ENCODE measurements at places on chromosomes 1 and 21.

DNA sequence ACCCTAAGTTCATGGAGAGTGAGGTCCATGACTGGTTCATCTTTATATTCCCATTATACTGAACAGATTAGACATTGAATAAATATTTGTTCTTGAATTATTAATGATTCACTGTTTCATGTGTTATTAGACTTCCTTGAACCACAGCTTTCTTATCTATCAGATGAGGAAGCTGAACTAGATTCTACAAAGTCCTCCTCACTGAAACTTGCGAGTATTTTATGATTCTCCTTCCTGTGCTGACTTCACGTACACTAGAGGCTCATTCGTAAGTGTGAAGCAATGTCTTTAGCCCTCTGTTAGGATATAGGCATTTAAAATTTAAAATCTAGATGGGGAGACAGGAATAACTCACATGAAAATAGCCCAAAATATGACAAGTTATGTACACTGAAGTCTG, 95.6 kb upstream of the IRF2BP2 start:
- DNase-seq: no peak

DNA sequence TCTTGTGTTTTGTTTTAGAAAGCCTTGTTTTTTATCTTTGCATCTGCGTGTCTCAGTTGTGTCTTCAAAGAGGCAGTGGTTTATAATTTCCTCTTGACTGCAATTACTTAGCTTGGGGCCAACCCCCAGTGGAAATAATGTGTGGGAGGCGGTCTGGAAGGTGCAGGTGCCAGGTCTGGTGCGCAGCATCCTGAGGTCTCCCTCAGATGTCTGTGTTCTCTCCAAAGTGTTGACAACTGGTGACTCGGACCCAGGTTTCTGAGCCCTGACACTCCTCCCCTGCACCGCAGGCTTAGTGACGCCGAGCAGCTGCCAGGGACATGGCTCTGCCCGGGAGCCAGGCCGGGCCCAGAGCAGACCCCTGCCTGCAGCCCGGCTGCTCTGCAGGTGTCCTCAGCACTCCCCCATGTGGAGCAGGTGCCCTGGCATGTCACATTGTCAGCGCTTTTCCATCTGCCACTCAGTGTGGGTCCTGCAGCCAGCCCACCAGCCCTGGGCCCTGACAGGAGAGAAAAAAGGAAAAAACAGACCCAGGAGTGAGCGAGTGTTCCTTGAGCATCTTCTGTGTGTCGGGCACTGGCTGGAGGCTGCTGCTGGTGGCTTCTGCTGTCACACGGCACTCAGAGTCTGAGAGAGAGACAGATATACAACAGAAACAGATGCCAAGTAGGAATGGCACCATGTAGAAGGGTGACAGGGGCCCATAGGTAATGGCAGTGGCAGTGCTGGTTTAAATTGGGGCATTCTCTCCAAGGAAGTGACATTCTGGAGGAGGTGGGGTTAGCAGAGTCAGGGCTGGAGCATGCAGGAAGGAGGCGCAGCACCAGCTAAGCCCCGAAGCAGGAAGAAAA, 24.8 kb upstream of the SELENON start:
- no peak for DNase-seq

GRCh38 chr1:189866606-189867005, 611.1 kb downstream of the BRINP3 start:
- no peak for DNase-seq

DNA sequence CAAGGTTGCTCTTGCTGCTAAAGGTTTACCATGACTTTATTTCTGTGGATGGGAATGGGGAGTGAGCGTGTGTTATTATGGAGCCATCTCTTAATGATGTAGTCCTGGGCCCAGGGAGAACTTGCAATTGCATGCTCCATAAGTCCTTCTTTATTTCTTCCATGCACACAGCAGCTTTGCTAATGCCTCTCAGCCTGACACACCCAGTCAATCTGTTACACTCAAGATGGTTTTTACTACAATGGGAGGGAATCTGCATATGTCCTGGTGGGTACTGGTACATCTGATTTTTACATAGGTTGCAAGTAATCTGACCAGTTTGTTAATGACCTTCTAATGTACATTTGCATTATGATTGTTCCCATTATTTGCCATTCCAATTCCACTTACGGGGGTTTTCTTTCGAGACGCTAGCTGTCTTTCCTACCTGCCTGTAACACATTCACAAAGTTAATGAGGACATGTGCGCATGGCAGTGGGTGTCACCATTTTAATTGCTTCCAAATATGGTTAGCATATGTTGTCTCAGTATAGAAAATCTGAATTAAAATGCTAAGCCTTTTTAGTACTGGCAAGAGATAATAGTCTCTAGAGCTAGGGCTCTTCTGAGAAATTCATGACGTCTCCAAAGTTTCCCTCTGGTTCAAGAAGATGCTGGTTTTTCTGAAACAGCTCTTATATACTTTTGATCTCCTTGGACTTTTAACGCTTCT, 188.2 kb downstream of the GRIK1 start:
- DNase-seq: no peak

DNA sequence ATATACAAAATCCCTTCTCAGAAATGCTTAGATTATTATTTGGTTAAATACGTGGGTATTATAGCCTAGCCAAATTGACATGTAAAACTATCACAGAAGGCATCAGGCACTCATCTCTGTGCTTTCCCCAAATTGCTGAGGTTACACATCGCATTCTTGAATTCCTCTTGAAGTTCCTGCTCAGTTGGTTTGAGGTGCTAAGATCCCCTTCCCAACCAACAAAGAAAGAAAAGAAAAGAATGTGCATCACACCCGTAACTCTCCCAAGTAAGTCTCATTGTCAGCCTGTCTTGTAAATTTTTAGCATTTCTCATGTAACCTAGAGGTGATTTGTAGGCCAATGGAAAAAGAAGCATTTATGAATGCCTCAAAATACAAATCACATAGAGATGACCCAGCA, 539.2 kb upstream of the PRMT6 start:
- no peak for DNase-seq

GRCh38 chr1:40880813-40881549, 18.8 kb upstream of the CITED4 start:
- no peak for DNase-seq

DNA sequence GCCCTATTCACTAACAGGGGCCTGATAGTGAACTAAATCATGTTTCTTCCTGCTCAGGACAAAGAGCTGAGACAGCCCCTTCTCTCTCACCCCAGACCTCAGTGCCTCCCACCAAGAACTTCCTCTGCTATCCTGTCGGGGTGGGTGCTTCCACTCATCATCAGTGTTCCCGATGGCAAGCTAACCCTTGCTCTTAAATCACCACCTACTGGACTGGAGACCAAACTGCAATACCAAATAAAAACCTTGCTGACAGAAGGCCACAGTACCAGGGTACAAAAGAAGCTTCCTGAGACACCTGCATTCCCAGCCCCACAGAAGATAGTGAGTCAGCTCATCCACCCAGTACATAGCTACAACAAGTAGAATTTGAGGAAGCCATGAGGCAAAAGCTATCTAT, 799.5 kb downstream of the LTN1 start:
- no peak for DNase-seq

GRCh38 chr1:219434285-219434922, 178.5 kb downstream of the ZC3H11B start:
- DNase-seq: no peak

DNA sequence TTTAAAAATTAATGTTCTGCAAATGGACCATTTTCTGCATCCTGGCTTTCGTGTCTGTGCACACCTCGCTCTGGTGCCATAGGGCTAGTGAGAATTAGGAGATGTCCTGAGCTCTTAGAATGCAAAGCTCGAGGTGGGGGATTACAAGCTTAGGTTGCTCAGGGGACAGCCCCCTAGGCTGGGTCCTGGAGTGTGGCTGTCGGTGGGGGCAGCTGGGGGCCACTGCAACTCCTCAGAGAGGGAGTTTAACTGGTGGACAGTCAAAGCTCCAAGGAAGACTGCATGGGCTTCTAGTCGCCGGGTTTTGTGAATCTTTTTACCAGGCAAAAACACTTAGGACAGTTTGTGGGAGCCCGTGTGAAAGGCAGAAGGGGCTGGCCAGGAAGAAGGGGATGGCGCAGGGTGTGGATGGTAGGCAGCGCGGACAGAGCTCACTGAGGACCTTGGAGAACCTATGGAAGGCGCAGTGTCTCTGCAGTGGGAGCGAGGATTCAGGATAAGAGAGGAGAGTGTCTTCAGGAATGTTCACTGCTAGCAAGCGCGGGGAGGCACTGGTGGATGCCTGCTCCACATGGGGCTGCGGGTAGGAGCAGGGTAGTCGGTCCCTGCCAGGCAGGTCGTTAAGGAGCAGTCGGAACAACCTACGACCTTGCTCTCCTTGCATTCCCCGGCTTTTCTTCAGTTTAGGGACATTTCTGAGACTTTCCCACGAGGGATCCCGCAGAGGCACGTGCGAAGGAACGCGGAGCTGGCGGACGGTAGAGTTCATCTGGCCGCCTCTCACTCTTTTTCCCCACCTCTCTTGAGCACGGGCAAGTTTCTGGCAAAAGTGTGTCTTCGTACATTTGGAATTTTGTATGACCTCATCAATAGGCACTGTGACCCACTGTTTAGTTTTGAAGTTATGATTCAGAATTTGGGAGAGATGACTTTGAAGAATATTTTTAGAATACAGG, 12.9 kb upstream of the KCNE1 start:
- DNase-seq: peak; percentile 53

DNA sequence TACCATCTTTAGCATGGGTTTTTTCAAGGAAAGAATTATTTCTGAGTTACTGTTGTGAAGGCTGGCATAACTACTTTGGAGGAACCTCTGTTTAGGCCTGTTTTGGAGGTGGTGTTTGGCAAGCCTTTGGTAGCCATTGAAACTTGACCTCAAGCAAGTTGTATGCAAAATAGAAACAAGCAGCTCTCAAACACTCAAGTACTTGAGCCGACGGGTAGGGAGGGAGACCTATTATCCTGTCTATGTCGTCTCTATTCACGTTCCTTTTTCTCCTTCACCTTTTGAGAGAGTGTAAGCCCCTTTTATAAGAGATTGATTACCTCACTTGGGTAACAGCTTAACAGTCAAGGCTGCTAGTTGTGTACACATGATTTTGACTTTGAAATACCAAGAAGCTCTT, 878.3 kb upstream of the CXADR start:
- no peak for DNase-seq

DNA sequence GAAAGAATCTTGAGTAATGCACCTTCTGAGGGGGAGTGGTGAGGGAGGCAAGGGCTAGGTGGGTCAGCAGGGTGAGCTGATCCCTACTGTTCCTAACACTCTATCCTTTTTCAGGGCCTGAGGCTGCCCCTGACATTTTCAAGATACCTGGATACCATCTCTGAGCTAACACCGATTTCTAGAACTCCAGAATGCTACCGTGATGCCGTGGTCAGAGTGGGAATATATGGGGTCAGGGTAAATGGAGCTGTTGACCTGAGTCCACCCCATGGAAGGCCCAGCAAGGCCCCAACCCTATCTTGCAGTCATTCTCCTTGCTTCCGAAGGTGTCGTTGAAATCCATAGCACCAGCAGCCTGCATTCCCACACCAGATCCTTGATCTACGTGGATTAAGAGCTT, 18.0 kb upstream of the PTPRF start:
- no peak for DNase-seq

- peak; percentile 69 for DNase-seq
These were observed at the start of gene ST6GALNAC5 for GRCh38 chr1:76867342-76868130. Gene ST6GALNAC5 (plus strand): TSS chr1:76867480.

DNA sequence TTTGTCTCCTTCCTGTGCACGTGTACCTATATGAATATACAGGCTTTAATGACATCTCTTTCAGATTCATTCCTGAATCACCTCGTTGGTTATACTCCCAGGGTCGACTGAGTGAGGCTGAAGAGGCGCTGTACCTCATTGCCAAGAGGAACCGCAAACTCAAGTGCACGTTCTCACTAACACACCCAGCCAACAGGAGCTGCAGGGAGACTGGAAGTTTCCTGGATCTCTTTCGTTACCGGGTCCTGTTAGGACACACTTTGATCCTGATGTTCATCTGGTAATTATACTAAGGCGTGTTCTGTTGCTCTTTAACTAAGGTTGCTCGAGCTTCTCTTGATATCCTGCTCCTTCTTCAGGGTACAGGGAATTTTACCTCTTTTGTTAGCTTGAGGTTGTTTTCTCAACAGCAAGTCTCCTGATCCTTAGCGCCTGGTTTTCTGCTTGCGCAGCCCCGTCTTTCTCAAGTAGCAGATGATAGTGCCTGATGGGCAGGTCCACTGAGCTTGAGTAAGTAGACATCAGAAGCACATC, 55.1 kb downstream of the SLC22A15 start:
- no peak for DNase-seq

GRCh38 chr1:183911285-183911684, 106.4 kb downstream of the RGL1 start:
- no peak for DNase-seq

GRCh38 chr1:178537382-178538090, 24.6 kb downstream of the TEX35 start:
- no peak for DNase-seq

GRCh38 chr1:244675167-244675566, 22.2 kb downstream of the DESI2 start:
- no peak for DNase-seq

DNA sequence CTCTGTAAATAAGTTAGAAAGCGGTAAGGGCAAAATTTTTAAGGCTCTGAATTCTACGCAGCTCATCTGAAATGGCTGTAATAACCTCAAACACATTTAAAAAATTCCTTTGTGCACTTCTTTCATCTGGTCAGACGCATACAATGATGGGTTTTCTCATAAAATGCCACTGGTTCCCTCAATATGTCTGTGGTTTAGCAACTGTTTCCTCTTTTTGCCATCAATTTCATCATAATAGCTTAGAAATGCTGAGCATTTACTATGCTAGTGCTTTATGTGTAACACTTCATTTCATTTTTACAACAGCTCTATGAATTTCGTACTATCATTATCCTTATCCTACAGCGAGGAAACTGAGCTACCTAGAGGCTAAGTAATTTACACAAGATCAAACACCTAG, 35.3 kb upstream of the DMRTA2 start:
- no peak for DNase-seq

GRCh38 chr1:41631154-41631553, 146.7 kb upstream of the EDN2 start:
- DNase-seq: no peak

DNA sequence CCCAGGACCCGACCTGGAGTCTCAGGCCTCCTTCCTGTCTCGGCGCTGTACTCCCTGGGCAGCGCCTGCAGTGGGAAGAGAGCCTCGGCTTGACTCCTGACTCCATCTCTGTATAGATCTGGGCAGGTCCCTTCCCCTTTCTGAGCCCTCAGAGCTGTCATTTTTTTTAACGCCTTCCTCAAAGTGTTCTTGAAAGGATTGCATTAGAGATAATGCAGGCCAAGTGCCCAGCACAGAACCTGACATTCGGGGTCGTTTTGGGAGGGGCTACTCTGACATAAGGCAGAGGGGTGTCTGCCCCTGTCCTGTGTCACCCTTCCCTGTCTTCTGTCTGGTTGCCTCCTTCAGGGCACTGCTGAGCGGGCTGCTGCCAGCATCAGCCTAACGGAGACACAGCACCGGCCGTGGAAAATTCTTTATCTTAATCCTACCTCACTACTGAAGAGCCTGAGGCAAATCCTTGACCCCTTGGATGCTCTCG, 271.6 kb downstream of the TRABD2B start:
- no peak for DNase-seq

Measured in AG20443 (cell line).